EH (cell line): ENCODE measurements at places on chromosomes 11 and 22.

DNA sequence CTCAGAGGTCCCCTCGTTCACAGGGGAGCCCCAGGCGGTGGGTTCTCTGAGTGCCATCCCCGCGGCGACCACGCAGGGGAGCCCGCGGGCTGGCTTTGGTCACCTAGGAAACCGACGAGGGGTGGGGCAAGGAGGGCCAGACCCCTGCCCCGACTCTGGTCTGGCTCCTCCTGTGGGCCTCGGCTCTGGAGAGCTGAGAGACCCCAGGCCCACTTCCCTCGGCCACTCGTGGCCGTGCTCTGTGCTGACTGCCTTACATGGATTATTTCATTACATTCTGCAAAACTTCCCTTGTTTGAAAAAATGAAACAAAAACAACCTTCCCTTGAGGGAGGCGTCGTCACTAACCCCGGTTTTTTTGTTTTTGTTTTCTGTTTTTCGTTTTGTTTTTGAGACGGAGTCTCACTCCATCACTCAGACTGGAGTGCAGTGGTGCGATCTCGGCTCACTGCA lies 15.1 kb upstream of the CYTH4 start:
- DNase-seq: peak; percentile 41

DNA sequence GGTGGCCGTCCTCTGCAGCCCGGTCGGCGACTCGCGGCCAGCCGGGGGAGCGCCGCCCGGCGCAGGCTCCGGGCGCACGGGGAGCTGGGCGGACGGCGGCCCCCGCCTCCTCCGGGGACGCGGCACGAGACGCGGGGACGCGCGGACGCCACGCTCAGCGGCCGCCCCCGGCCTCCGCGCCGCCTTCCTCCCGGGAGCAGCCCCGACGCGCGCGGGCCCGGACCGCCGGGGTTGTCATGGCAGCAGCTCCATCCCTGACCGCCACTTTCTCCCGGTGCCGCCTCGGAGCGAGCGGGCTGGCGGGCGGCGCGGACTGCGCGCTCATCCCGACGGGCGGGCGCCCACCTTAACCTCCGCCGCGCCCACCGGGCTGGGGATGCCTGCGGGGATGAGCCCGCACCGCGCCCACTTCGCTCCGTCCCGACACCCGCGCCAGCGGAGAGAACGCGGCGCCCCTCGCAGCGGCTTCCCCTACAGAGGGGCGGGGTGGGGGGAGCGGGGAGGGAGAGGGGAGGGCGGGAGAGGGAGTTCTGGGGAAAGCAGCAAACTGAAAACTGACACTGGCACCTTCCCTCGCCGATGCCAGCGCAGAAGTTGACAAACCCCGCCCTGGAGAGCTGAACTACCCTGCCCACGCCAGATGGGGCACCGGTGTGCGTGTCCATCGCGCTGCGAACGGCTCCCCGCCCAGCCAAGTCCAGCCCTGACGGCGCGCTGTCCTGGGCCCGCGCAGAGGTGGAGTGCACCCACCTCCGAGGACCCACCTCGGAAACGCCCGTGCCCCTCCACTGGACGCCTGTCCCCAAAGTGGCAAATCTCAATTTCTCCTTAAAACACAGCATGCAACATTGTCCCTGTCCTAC lies 588.4 kb downstream of the OPCML start:
- peak; percentile 33 for DNase-seq

DNA sequence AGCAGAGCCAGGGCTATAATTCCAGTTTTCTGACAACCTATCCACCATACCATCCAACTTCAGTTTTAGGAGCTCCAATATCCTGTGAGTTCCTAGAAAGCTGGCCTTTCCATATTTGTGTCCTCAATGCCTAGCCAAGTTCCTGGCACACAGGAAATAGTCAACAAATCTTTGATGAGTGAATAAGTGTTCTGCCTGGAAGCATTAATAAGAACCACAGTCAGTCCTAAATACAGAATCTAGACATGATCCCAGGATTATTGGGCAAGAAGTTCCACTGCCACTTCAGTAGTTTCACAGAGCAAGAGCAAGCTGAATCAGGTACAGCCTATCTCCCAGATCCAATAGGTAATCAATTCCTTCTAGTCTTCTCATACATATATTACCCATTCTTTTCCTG lies 942.0 kb downstream of the DLG2 start:
- DNase-seq: no peak

- peak; percentile 95 for DNase-seq
Measured at GRCh38 chr22:27474711-27475547, 326.6 kb downstream of the MN1 start.

- no peak for DNase-seq
Measured at GRCh38 chr11:94837317-94837716, 69.2 kb downstream of the AMOTL1 start.

DNA sequence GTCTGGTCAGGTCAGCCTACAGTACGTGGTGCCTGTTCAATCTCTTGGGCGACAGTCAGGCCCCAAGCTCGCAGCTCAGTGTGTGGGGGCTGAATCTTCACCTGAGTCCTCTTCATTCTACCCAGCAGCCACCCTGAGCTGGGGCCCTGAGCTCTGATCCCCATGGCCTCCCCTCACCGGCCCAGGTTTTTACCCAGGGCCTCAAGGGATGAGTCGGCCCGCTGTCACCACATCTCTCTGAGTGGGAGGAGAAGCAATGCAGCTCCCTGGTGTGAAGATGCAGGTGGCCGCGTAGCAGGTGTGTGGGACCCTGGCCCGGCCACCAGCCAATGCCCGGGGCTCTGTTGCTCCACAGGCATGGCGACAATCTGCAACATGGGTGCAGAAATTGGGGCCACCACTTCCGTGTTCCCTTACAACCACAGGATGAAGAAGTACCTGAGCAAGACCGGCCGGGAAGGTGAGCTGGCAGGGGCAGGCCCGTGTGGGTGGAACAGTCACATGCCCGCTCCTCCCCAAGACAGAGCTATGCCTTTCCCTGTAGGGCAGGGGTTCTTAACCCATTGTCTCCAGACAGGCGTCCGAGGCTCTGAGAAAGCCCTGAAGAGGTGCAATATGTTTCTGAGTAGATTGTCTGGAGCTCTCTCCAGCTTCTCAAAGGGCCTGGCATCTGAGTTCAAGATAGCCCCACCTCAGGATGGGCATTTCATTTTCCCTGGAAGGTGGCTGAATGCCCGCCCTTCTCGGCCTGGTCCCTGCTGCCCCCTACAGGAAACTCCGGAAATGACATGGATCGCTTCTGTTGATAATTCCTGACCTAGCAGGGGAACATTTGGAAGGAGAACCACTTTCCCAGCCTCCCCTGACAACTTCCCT lies 26.9 kb downstream of the POLR3H start:
- peak; percentile 68 for DNase-seq

GRCh38 chr11:76385903-76386302 lies 4.8 kb downstream of the GVQW3 start:
- no peak for DNase-seq

DNA sequence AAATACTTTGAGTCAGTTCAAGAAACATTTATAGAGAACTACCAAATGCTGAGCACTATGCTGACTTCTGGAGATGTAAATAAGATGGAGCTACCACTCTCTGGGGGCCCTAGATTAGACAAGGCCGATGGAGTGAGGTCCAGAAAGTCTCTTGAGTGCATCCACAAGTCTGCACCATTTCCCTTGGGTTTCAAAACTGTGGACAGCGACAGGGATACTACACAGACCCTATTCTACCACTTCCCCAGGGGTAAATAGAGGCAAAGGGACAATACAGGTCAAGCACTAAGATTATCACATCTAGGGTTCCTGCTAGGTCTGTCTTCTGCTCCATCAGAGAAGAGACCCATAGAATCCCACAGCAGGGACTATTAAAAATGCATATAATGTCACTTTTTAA lies 183.2 kb downstream of the GRIA4 start:
- no peak for DNase-seq

GRCh38 chr11:121582296-121582695 lies 129.5 kb upstream of the SORL1-AS1 start:
- DNase-seq: no peak

DNA sequence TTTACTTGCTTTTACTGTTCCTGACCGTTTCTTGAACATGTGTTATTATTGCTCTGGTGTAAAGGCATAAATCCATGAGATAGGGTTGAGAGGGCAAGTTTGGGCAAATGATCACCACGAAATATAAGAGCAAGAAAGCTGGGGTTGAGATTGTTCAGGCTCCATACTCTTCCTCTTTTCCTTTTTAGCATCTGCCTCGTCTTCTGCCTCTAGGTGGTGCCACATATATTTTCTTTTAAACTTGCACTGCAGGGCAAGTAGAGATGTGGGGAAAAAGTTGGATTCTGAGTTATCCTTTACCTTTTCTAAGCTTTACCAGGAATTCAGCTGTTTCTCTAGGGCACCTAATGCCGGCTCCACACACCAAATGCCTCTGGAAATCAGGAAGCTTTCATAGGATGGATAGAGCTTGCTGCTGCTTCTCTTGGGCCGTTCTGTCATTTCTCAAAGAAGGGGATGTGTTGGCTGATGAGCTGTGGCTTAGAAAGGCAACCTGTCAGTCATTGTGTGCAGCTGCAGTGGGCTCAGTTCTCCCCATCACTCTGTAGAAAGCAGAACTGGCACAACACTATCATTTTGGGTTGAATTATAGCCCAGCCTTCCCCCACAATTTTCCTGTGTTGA lies 98.2 kb downstream of the LDLRAD3 start:
- peak; percentile 27 for DNase-seq

DNA sequence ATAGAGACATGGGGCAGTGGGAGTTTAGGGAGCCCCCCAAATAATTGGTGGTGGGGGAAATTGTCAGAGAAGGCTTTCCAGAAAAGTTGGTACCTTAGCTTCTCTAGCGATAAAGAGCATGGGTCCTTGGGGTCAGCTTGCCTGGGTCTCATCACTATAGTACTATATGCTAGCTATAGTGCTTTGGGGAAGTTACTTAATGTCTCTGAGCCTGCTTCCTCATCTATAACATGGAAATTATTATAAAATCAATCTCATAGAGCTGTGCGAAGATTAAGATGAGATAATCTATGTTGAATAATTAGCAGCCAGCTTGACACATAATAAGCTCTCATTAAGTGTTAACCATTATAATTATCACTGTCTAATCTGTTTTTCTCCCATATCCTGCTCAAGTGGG lies 41.2 kb downstream of the STIM1 start:
- no peak for DNase-seq

GRCh38 chr11:110199184-110199981 lies 97.0 kb downstream of the RDX start:
- DNase-seq: no peak

DNA sequence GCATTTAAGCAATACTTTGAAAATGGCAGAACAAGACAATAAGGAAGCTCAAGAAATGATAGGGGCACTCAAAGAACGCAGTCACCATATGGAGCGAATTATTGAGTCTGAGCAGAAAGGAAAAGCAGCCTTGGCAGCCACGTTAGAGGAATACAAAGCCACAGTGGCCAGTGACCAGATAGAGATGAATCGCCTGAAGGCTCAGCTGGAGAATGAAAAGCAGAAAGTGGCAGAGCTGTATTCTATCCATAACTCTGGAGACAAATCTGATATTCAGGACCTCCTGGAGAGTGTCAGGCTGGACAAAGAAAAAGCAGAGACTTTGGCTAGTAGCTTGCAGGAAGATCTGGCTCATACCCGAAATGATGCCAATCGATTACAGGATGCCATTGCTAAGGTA lies 51.9 kb downstream of the SPECC1L start:
- DNase-seq: peak; percentile 46

- no peak for DNase-seq
Measured at GRCh38 chr22:49693416-49693815, 134.3 kb downstream of the BRD1 start.

GRCh38 chr11:86484795-86485166 lies 110.1 kb downstream of the CCDC81 start:
- DNase-seq: peak; percentile 49

DNA sequence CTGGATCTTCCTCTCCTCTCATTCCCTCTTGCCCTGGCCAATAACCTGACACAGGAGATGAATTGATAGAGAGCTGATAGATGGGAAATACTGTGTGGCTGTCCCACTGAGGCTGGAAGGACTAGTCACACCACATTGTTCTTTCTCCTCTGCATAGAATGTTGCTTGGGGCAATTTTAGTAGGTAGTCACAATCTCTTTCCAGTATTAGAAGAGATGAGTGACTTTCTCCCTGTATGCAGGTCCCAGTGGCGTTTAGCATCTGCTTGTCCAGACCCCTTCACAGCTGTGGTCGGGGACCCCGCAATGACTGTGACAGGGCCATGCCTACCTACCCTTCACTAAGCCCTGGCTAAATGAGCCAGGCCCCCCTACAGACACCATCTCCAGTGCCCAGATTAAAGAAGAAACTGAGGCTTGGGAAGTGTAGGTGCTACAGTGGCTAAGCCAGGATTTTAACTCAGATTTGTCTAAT lies 24.0 kb upstream of the P2RY2 start:
- no peak for DNase-seq

- no peak for DNase-seq
Measured at GRCh38 chr11:2741006-2741376, 41.2 kb upstream of the KCNQ1OT1 start.

DNA sequence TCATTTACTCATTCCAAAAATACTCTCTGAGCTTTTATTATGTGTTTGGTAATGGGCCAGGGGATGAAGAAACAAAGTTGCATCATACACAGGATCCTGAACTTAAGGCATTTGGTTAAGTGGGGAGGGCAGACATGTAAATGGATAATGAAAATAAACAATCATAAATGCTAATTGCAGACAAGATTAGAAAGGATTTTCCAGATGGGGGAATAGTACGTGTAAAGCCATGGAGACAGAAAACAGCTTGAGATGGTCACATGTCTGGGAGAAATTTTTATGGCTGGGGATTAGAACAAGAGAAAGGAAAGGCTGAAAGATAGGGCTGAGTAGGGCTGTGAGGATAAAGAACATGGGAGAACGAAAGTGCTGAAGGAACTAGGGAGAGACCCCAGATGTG lies 534.3 kb upstream of the LARGE1 start:
- DNase-seq: no peak

- DNase-seq: no peak
Measured at GRCh38 chr11:95248666-95249467, 17.9 kb upstream of the SESN3 start.

DNA sequence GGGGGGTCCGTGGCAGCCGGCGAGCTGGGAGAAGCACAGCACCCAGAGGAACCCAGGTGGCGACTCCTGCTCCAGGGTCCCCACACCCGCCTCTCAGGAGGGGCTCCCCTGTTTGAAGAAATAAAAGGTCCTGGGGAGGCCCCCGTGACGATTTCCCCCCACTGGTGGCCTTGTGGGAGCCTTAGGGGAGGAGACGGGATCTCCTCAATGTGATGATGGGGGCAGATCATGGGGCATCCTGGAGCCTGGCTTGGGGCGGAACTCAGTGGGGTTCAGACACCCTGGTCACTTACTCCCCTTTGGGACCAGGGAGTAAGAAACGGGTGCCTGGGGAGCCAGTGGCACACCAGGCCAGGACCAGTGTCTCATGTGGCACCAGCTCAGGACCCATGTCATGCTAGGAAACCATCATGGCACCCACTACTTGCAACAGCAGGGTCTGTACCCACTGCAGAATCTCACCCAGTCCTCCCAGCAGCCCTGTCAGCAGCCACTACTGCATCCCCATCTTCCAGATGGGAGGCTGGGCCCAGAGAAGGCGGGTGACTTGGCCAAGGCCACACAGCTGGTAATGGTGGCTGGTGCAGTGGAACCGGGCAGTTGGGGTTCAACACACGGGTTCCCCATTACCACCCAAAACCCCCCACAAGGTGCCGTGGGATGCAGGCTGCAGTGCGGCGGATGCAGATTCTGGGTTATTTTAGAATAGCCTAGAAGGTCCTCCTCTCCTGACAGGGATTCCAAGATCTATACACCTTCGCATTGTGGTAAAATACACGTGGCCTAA lies 130.7 kb downstream of the CTTN start:
- DNase-seq: no peak
